ENCODE measurements at places on chromosomes 3 and 15.

- DNase-seq: no peak
Measured at GRCh38 chr3:63964681-63965485, 52.7 kb upstream of the SCAANT1 start.

GRCh38 chr3:99322551-99322950 is 315.8 kb upstream of the COL8A1 start:
- DNase-seq: no peak

DNA sequence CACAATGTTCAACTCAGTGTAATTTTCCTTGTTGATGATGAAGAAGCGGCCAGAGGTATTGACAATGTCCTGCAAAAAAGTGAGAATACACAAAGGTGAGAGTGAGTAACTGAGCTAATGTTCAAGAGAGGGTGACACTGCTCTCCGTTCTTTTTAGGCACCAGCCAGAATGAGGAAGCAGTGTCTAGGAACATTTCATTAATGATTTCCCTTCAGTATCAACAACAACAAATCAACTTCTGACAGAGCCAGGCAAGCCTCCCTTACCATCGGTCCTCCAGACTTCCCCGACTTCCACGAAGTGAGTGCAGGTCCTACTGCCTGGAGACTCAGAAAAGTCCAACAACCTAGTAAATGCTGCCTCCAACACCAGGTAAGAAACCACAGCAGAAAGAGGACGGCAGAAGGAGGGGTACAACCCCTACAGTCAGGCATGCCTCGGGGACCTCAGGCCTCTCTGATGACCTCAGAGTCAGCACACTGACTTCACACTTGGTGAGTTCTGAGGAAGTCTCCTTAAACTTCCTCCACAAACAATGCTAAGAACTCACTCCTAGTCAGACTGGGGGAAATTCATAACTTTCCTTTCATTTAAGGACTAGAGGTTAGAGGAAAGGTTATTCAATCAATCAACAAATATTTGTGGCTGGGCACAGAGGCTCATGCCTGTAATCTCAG is 62.7 kb downstream of the NPTN start:
- DNase-seq: no peak

DNA sequence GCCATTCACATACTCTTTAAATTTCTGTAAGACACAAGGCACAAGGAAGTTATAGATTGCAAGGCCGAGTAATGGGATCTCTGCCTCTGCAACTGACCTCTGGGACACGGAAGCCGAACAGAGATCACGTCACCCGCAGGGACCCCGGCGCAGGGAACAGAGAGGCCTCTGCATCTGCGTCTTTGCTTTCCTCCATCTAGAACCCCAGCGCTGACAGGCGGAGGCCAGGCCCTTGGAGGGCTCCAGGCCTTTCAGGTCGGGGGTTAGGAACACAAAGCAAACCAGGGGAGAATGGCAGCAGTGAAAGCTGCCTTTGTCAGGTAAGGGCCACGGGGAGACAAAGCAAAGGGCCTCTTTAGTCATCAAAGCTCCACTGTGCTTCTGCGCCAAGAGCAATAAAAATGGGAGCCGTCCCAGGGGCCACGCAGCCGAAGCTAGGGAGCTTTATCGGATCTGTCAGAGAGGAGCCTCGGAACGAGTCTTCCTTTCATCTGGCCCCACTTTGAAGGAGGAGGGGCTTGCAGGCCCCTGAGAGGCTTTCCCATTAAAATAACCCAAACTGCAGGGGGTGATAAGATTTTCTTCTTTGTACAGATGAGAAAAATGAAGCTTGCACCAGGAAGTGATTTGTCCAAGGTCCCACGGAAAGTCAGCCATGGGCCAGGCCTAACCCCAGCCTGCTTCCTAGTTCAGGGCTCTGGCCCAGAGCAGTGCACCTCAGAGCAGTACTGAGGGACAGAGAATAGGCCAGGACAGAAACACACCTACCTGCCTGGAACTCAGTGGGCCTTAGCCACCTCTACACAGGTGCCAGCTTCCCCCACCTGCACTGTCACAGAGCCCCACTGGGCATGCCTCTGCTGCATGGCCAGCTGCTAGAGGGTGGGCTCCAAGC is 84.4 kb upstream of the RAD18 start:
- no peak for DNase-seq

GRCh38 chr3:20904671-20905070 is 718.7 kb upstream of the SGO1 start:
- DNase-seq: no peak

- DNase-seq: no peak
Measured at GRCh38 chr3:69791919-69792399, 52.7 kb downstream of the MITF start.

GRCh38 chr3:116002235-116002634 is 378.9 kb downstream of the GAP43 start:
- no peak for DNase-seq

DNA sequence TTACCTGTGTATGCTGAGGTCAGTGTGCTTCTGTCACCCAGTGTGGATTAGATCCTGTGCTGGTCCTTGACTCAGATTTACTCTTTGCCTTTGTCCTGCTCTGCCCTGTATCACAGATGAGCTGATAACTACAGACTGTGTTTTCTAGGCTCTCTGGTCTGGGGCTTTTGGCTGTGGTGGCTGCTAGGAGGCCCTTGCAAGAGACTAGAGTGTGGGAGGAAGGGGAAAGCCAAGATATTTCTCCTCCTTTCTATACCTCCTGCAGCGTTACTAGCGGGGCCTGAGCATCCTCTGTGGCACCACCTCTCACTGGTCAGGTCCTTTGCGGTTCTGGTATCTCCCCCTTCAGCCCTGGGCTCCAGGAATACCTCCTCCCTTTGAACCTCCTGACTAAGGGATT is 282.3 kb upstream of the TBC1D5 start:
- no peak for DNase-seq

DNA sequence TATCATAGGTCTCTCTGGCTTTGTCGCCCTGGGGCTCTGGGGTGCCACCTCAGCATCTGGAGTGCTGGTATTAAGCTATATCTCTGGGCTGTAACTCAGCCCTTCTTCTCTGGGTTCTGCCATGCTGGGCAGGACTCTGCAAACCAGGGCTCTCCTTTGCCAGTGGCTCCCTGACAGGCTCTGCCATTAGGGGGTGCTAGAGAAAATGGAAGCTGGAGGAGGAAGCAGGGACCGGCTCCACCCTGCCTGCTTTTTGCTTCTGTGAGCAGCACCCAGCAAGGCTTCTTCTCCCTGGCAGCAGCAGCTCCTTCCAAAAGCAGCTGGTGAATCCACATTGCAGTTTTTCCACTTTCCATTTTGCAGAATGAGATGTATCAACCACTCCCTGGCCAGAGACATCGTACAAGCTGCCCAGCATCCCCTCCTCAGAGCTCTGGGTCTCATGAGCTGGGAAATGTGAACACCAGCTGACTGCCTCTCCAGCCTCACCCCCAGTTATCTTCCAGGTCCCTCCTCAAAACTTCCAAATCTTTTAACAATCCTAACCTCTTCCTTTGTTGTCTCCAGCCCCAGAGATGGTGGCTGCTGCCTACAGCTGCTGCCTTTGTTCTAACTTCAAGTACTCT is 165.0 kb downstream of the ABHD5 start:
- DNase-seq: peak; percentile 69

GRCh38 chr15:57364282-57365007 is 11.9 kb upstream of the CGNL1 start:
- DNase-seq: no peak

DNA sequence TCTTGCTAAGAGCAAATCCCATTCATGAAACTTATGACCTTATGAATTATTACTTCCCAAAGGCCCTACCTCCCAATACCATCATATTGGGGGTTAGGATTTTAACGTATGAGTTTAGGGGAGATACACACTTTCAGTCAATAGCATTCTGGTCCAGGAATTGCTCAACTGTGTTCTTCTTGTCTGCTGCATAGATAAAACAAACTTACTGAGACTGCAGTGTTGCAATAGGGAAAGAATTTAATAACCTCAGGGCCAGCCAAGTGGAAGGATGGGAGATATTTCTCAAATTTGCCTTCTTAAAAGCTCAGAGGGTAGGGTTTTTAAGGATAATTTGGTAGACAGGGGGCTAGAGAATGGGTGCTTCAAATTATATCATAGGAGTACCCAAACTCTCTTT is 625.8 kb downstream of the OTOL1 start:
- no peak for DNase-seq

DNA sequence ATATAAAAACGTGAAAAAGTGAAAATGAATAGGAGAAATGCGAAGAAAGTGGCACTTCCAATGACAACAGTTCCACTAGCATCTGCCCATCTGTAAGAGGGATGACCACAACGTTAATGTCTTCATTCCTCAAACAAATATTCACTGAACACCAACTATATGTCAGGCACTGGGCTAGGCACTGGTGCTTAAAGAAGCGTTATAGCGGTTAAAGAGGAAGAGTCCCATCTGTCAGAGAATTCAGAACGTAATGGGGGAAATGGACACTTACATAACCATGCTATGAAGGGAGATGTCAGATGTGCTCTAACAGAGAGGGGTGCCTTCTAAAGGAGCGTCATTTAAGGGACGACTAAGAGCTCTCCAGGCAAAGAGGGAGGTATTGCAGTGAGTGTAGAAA is 8.2 kb downstream of the RUBCN start:
- no peak for DNase-seq

GRCh38 chr15:25501828-25502446 is 63.1 kb upstream of the UBE3A start:
- no peak for DNase-seq

GRCh38 chr3:119063471-119063870 is 28.8 kb upstream of the IGSF11 start:
- DNase-seq: no peak

DNA sequence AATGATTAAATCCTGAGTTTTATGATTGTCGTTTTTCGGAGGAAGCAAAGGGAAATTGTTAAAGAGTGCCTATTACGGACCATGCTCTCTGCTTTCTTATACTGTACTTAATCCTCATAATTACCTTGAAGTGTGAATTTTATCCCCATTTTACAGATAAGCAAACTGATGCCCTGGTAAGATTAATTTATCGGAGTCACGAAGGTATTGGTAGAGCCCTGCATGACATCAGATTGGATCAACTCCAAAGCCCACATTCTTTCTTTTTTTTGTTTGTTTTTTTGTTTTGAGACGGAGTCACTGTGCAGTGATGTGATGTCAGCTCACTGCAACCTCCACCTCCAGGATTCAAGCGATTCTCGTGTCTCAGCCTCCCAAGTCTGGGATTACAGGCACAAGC is 1.6 kb upstream of the GNB4 start:
- no peak for DNase-seq

DNA sequence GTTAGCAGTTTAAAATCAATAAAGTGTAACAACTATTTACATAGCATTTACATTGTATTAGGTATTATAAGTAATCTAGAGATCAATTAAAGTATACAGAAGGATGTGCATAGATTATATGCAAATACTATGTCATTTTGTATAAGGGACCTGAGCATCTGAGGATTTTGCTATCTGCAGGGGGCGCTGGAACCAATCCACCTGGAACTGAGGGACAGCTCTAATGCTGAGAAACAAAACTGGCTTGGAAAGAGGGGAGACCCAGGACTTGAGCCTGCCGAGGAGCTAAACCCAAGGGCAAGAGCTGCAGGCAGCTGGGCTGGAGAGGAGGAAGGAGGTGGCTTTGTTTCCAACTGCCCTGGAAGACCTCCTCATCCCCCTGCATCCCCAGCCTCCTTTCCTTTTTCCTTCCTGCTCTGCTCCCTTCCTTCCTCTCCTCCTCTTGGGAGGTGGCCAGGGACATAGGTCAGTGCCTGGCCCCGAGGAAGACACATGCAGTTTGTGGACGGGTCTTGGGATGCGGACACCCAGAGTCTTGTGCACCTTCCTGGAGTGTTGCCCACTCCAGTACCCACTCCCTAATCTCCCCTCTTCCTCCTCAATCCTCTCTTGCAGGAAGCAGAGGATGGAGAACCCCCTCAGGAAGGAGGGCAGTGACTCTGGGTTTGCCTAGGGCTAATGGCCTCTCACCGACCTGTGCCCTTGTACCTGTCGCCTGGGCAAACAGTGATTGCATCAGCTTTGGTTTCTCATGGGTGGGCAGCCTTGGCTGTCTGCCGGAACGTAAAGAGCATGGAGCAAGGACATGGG is 825 bp upstream of the RTP3 start:
- no peak for DNase-seq

DNA sequence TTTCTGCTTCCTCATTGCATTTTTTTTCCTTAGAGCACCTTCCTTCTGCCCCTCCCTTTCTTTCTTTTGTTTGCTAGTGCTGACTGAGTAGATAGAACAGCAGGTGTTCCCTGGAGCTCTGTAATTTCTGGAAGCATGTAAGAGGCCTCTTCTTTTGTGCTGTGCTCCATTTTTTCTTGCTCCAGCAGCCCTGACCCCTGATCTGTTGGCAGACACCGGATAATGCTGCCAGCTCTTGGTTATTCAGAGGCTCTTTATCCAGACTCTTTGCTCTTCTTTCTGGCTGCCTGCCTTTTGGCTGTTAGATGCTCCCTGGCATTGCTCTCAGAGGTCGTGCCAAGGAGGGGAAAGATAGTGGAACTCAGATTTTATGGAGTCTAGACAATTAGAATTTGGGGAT is 104.4 kb upstream of the RBMS3 start:
- DNase-seq: no peak

GRCh38 chr3:190780524-190780923 is 82.0 kb downstream of the GMNC start:
- no peak for DNase-seq
